ENCODE measurements at places on chromosomes 11 and 22.

GRCh38 chr22:45424241-45424731 is 10.8 kb downstream of the RIBC2 start:
- no peak for DNase-seq

DNA sequence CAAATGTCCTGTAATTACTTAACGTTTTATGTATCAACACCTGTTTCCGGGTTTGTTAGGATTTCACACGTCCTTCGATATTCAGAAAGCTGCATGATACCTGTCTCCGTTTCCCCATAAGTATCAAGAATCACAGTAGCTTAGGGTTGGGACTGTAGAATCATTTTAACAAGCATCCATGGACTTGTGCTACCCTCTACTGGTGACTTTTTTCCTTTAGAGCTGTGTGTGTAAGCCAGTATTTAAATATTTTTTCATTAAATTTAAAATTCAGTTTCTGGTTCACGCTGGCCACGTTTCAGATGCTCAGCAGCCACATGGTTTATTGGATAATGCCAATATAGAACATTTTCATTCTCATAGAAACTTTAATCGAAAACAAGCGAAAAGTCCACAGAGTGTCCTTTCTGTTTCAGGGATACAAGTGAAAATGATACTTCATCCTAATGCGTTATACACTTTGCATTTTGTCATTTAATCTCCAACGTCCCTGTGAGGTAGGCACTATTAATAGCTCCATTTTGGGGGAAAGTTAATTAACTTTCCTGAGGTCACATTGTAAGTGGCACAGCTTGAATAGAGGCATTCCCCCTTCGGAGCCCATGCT is 61.5 kb upstream of the SLC25A18 start:
- no peak for DNase-seq

DNA sequence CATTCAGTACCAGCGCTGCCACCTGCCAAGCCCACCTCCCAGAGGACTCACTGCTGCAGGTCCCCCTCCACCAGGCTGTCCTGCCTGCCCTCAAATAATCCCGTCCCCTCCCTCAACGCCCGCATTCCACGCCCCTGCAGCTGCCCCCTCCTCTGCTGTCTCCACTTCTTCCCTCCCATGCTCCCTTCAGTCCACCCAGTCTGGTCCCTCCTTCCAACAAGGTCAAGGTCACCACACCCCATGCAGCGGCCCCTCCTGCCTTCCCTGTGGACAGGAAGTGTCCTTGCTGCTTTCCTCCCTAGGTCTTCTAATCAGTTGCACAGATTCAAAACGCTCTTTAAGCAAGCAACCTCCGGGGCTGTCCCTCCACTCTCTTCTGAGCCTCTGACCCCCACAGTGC is 12.1 kb downstream of the MACROD1 start:
- no peak for DNase-seq

DNA sequence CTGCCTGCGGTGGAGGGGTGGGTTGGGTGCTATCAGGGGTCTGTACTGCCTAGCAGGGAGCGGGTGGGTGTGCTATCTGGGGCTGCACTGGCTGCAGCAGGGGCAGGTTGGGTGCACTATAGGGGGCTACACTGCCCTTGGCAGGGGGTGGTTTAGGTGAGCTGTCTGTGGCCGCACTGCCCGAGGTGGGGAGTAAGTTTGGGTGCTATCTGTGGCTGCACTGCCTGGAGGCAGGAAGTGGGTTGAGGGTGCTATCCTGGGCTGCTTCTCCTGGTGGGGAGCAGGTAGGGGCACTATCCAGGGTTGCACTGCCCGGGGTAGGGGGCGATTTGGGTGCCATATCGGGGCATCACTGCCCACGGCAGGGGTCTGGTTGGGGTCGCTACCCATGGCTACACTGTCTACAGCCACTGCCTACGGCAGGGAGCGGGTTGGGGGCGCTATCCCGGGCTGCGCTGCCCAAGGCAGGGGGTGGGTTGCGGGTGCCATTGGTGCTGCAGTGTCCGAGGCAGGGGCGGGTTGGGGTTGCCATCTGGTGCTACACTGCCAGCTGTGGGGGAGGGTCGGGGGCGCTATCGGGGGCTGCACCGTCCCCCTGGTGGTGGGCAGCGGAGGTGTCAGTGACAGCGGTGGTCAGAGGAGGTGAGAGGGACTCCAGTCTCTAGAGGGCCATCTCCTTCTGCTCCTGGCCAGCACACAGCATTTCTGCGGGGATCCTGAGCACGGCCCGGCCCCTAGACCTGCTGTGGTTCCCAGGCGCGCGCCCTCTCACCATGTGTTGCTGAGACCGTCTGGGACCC is 1.3 kb upstream of the RFPL2 start:
- DNase-seq = no peak

- DNase-seq = no peak
These were observed 741 bp upstream of the MTA2 start for GRCh38 chr11:62602141-62603071.
